Peyer's patch (tissue), 4 donors: ENCODE measurements at places on chromosomes 5 and 9.

DNA sequence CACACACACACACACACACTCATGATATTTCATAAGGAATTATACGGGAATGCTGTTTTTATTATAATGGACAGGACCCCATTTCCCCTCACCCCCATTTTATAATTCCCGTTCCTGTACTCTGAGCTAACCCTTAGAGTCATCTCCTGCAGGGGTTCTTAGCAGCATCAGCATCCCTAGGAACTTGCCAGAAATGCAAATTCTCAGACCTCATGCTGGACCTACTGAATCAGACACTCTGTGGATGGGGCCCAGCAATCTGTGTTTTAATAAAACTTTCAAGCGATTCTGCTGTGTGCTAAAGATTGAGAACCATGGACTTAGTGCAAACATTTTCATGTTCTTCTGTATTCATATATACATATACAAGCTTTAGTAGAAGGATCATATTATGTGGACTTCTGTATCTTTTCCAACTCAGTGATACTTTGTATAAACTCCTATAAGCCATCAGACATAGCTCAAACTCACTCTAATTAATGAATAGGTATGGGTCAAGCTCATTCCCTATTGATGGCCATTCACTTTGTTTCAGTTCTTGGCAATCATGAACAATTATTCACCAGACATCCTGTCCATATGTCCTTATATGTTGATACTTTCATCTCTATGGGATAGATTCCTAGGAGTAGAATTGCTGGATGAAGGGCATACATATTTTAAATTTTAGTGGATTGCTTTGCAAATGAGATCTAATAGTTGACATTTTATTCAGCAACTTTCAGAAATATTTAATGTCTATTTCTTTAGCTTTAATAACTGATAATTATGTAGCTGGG, 65.5 kb downstream of the ARHGEF28 start:
- DNase-seq, result no peak

DNA sequence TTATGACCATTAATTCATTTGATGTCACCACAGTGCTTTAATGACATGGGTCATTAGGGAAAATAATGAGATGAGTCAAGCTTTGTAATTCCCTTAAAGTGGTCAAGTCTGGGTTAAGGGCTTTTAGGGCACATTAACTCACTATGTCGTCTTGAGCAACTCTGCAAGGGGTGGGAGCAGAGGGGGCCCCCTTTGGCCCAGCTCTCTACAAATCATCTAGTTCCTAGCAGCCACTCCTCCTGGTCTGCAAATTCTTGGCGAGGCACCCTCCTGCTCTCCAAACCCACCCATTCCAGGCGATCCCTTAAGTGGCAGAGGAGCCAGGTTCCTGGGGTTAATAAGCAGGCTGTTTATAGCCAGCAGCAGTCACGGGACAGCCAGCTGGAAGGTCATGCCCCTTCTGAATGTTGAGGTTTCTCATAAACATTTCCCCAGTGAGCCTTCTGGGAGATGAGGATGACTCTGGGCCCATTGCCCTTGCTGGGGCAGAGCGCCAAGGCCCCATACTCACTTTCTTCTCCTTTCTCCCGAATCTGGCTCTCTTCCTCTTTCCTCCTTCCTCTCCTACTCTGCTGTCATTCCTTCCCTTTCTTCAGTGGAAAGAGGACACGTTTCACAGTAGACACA, 14.3 kb upstream of the GPX3 start:
- peak; percentile 37 for DNase-seq

- no peak for DNase-seq
Observed at GRCh38 chr5:143396353-143396940, 7.0 kb downstream of the NR3C1 start.

DNA sequence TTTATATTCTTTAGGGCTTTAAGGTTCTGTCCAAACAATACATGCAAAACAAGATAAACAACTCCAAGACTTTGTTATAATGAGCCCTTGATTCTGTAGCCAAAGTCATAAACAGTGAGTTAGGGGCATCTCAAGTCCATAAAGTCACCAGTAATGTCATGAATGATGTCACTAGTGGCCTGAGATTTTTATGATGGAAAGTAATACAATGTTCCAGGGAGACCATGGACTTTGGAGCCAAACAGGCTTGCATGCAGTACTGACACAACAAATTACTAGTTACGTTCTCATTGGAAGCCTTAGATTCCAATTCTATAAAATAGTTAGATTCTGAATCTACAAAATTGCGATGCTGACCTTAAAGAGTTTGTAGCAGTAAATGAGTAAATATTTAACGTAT, 280.0 kb downstream of the HINT1 start:
- no peak for DNase-seq

DNA sequence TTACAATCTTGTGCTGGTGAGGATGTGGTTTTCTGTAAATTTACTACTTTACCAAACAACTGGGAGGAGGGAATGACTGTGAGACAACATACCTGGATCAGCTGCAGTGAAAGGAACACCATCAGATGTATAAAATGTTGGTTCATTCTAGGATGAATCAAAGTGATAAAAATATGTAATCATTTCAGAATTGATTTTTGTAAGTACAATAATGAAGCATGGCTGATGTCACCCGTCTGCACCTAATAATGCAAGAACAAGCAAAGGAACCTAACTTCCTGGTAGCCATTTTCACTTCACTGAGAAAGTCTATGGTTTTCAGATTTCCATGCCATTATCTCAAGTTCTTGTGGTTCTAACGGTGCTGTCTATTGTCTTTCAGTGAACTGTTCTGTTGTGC, 18.7 kb upstream of the C5orf34 start:
- no peak for DNase-seq

DNA sequence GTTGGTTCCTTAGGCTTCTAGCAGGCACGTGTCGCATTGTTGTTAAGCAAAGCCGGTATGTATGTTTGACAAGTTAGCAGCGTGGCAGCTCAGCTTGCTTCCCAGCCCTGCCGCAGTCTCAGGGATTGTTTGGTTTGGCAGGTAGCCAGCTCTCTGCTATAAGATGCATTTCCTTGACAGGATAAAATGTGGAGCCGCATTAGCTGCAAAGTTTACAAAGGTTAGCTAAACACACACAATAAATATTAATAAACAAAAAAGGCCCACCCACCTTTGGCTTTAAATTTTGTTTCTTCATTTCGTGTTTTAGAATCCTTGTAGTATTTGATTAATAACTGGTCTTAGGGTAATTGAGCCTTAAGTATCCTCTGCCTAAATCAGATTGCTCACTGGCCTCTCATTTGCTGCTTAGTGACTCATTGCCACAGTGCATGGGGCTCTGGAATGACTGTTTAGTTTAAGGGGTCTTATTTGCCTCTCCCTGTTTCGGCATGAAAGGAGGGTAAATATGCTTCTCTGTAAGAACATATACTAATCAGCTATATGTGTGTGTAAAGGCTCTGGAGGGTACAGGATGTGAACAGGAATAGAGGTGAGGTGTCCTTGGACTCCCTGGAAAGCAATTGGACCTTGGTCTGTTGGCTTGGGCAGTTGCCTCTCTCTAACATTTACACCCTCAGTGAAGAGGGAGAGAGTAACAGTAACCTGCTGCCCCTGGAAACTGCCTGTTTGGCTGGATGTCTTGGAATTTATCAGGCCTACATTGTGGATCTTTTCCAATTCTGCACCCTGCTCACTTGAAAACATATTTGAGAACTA, 122.0 kb downstream of the GDNF start:
- peak; percentile 69 for DNase-seq

DNA sequence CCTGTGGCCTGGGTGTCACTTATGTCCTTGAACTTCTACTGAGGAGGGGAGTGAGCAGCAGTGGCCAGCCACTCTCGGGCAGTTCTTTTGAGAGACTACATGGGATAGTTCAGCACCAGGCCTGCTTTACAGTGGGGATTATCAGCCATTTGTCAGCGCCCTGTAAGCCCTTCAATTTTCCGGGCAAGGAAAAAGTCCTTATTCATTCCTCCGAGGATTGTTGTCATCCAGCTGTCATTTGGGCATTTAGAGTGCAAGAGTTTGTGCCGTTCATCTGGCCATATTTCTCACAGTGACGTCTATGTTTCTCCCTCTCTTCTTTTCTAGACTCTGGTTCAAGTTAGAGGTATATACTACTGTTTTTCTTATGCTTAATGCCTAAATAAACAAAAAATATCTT, 172.8 kb downstream of the TLE4 start:
- DNase-seq, result no peak

- DNase-seq, result no peak
Observed at GRCh38 chr5:77641397-77641943, 3.0 kb upstream of the OTP start.

DNA sequence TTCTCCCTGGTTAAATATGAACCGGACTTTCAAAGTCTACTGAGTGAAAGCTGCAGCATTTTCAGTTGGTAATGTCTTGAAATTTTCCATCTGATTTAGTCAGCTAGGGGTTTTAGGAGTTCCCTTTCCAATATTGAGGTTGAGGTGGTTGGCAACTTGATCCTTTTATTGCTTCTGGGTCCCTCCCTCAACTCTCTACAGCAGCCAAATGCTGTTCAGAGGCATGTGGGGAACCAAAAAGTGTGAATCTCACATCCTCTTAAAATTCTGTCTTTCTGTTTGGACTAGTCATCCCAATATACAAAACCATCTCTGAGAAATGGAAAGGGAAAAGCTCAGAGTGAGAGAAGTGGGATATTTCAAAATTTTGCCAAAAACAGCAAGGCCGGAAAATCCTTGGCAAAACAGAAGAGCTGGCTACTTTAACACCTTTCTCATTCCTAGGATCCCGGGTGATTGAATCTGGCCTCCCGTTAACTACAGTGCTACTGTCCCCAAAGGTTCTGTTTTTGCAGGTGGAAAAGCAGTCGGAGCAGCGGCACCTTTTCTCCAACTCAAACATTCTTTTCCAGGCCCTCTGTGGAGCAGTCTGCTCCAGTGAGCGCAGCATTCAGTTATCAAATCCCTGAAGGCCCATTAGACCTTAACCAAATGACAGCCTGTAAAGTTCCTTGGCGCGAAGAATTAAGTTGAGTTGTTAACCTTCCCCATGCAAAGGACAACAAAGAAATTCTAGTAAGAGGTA, 345.9 kb upstream of the NUDT12 start:
- no peak for DNase-seq

- DNase-seq, result no peak
Observed at GRCh38 chr5:80703747-80704146, 49.0 kb upstream of the DHFR start.
